ENCODE measurements at places on chromosomes 7 and 10.

DNA sequence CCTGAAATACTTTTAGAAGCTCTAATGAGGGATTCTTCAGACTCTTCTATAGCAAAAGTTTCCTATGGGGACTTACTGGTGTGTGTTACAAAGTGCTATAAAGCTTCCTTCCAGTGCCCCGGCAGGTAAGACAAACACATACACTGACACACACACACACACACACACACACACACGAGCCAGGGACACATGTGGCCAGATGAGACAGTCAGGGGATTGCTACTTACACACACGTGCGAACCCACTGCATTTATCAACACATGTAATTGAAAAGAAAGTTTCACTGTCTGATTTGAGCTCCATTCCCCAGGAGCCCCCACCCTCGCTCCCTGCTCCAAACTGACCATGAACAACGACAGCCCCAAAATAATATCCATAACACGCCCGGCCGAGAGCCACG, 119.8 kb downstream of the PRPF18 start:
- DNase-seq, result no peak

DNA sequence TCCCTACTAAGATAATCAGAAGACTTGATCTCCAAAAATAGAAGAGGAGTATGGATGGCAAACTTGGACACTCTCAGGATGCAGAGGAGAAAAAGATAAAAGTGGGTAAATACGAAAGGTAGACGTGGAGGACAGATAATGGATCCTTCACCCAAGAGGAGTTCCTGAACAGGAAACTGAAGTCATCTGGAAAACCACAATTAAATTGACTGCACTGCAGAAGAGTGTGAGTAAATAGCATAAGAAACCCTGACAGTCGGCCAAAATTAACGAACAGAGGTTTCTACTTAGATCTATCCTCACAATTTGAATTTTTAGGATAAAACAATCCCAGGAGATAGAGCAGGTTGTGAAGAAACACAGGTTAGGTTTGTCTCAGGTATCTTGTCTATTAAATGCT, 70.5 kb downstream of the SDK1 start:
- no peak for DNase-seq

GRCh38 chr7:4794591-4795350, 19.3 kb downstream of the AP5Z1 start:
- no peak for DNase-seq

DNA sequence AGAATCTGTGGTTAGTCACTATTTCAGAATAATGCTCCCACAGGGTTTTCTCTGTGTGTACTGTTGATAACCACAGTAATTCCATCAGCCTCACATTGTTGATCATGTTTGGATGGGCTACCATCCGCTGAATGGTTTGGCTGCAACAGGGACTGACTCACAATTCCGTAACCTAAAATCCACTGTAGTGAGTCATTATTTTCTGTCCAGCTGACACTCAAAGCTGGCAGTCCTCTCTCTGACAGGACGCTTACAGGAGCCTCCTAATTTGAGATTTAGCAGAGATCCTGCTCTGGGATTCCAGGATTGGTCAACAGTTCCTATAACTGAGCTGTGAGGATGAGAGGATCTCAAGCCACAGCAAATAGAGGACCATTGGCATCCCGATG, 32.7 kb downstream of the VWA2 start:
- DNase-seq, result peak; percentile 87

DNA sequence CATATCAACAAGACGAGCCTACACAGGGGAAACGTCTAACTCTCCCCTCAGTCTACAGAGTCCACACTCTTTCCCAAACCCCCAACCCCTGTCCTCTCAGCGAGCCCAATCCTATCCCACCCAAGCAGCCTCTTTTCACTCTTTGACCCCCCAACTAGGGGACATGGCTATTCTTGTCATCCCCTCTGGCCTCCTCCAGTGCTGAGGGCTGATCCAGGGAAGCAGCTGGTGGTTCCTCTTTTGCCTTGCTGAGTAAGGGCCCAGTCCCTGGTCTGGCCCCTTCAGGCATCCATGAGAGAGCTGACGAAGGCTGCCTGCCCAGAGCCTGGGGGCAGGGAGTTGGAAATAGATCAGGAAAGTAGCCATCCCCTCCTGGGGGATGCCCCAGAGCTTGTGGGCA, 6.4 kb downstream of the NOBOX start:
- DNase-seq, result no peak

DNA sequence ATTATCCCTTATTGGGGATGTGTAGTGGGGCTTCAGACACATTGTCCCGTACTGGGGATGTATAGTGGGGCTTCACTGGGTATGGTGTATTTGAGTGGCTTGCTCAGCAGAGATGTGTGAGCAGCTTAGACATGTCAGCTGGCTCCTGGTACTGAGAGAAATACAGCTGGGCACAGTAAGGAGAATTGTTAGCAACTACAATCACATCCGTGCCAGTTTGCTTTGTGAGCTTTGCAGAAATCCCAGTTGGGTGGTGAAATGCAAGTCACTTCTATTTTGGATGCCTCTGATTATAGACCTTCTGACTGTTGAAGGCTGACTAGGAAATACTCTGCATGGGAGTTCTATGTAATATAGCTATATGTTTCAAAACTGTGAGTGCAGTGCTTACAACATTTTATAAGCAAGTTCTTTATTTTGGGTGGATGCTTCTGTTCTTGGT, 10.8 kb downstream of the CCNY start:
- no peak for DNase-seq

Measured in dermis blood vessel endothelial cell (primary cell).